ENCODE measurements at places on chromosomes 1 and 21.
A peak's percentile ranks its signal among the peaks of the same experiment; 100 is the strongest.

- DNase-seq, result no peak
Measured at GRCh38 chr1:88742531-88742930, 58.5 kb downstream of the PKN2 start.

DNA sequence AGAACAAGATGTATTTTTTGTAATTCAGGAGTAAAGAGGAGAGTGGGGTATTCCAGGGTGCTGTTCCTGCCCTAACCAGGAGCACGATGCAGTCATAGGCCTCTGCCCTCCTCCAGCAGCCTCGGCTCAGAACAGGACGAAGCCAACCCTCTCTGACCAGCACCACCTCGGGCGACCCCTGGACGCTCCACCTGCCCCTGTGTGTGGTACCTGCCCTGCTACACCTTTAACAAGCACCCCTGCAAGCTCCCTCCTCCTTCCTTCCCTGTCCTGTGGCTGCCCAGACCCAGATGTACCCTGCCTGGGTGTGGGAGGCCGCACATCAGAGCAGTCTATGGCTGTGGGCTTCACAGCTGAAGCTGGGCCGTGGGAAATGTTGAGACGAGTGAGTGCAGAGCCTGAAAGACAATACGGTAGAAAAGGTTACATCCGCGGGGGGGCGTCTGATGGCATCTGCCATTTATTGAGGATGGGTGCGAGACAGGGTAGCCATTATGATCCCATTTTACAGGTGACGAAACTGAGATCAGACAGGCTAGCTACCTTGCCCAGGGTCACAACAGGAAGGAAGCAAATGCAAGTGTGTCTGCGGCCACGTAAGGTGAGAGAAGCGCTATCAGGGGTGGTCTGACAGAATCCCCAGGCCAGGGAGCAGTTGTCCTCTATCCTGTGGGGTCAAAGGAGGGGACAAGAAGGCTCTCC lies 4.6 kb downstream of the ERG start:
- no peak for DNase-seq

DNA sequence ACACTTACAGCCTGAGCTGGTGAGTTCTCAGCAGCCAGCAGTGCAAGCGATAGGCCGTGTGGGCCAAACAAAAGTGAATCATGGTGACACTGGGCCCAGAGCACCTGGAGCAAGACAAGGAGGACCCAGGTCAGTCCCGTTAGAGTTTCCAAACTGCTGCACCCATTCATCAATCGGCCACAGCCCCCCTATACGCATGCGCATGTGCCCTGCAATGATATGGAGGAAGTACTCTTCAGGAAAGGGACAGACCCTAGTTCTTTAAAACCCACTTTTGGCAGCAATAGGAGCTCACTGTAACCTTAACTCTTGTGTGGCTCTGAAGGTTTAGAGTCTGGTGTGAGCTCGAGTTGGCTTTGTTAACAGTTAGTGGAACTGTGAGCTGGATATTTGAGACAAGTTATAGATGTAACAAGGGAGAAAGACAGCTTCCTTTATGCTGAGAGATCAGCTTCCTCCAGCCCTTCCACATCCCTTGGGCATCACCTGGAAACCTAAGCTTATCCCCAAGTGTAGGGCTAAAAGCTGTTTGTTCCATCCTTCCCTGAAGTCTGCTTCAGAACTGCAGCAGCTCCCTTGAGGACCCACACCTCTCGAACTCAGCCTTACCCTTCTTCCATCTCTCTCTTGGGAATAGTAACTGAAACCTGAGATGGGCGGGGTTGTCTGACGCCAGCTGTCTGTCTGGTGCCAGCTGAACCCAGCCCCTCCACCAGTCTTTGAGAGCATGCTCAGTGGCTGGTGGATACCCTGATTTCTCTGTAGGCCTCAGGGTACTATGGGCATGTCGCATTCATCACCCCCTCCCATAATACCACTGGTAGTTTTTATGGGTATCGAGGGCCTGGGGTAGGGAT lies 17.7 kb downstream of the NMNAT1 start:
- DNase-seq, result peak; percentile 64

GRCh38 chr1:191174298-191174697 lies 696.6 kb upstream of the BRINP3 start:
- DNase-seq, result no peak

- peak; percentile 91 for DNase-seq
Measured at GRCh38 chr1:13965770-13966398, 265.9 kb downstream of the PRDM2 start.

DNA sequence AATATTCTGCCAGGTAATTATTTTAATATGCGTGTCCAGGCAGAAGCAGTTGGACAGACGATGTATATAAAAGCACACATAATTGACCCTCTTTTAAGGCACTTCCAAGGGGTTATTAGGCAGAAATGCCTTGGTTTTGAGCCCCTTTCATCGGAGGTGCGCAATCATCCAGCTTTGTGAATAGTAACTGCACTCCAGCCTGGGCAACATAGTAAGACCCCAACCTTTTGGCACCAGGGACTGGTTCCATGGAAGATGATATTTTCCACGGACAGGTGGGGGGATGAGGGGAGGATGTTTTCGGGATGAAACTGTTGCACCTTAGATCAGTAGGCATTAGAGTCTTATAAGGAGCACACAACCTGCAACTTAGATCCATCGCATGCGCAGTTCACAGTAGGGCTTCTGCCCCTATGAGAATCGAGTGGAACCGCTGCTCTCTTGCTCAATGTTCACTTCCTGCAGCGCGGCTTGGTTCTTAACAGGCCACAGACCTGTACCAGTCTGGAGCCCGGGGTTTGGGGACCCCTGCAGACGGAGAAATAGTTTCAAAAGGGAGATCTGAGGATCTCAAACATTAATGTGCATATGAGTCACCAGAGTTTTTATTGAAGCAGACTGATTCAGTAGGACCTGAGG lies 1.8 kb upstream of the MCOLN2 start:
- DNase-seq, result no peak

DNA sequence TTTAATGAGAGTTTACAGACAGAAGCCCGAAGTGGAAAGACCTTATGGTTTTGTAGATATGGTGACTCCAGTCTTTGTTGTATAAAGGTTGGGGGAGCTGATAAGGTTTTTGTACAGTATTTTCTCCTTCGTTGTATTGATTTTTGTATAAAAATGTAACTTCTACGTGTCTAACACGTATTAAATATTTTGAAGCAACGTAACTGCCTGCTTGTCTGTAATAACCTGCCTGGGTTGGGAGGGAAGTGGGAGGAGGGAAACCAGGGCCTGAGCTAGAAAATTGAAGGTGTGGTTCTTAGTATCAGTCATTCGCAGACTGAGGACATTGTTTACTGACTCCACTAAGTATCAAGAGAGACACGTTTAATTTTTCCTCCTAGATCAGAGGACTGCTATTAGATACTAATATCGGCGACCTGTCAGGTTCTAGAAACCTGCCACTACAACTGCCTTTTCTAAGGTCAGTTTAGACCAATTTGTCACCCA lies 2.2 kb downstream of the IER5 start:
- no peak for DNase-seq

- DNase-seq, result peak; percentile 49
Measured at GRCh38 chr1:87024936-87025540, 110.6 kb downstream of the HS2ST1 start.

GRCh38 chr1:184322253-184322652 lies 64.6 kb upstream of the C1orf21 start:
- no peak for DNase-seq

GRCh38 chr1:158731707-158732106 lies 11.2 kb upstream of the OR6K3 start:
- DNase-seq, result no peak

DNA sequence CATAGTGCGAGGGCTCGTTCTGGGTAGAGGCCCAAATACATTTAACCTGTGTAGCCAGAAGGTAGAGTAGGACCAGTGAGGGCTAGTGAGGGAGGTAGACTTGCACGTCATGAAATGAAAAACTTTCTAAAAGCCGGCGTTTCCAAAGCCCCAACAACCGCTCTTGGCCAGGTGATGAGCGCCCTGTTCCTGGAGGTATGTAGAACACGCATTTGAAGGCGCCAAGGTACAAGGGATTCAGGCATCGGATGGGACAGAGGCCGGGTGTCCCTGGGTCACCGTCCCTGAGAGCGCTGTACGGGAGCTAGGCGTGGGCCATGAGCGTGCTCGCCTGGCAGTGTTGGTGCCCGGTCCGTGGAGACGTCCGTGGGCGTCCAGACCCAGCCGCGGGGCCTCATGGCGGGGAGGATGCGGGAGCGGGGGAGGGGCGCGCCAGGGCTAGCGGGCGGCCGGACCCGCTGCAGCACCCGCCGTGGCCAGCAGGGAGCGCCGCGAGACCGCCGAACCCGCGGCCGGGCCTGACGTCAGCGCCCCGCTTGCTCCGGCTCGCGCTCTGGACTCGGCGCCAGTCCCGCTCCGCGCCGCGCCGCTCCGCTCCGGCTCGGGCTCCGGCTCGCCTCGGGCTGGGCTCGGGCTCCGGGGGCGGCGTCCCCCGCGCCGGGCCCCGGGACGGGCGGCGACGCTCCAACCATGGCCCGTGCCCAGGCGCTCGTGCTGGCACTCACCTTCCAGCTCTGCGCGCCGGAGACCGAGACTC lies at the start of gene PTPRU:
Gene PTPRU (plus strand): TSS at position 568 of the 757 bp plus-strand sequence. CDS start 123 bp downstream, at position 691.
- peak; percentile 57 for DNase-seq

GRCh38 chr1:68590473-68590872 lies 93.6 kb upstream of the DEPDC1 start:
- DNase-seq, result no peak

- no peak for DNase-seq
Measured at GRCh38 chr1:36349241-36349671, 25.8 kb upstream of the EVA1B start.

DNA sequence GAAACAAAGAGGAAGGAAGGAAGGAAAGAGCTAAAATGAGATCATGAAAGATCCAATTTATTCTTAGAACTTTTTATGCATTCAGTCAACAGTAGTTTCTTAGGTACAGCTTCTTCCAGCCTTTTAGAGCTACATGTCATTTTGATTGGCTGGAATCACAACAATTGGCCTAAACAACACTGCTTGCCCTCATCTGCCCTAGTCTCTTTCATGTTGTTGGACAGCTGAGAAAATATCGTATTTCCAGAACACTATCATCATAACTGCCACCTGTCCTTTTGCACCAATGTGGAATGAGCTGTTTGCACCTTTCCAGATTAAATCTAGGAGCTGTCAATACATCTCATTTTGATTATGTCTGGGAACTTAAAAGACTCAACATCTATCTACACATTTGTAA lies 161.7 kb downstream of the TGFBR3 start:
- no peak for DNase-seq

DNA sequence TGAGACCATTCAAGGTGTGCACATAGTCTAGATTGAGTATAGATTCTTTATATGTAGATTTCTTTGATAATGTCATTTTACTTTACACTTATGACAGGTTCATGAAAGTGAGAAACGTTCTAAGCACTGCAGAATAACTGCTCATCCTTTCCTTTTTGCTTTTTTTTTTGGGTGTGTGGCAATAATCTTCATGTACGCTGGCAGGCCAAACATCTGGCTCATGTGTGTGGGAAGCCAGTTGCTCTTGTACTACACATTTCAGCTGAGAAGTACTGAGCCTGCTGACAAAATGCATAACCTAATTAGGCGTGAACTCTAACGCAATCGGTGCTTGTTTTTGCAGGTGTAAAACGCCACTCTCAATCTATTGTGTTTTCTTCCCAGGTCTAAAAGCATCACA lies 350.8 kb upstream of the KAZN start:
- DNase-seq, result no peak

GRCh38 chr1:197127246-197127912 lies 19.1 kb downstream of the ASPM start:
- DNase-seq, result no peak

DNA sequence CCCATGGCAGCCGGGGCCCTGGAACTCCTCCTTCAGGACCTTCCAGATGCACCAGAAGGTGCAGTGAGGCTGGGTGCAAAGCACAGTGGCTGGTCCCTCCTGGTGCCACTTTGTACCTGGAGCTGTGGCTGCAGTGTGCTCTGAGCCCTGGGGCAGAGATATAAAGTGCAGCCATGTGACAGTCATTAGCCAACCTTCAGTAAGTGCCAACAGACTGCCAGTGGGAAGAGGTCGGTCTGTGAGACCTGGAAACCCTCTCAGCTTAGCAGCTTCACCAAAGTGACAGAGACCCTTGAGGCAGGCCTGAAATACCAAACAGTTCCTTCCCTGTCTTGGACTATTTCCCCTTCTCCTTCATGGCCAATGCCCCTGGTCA lies 26.7 kb upstream of the NGF start:
- DNase-seq, result no peak

GRCh38 chr1:40040511-40041465 lies at the start of gene CAP1:
Gene CAP1 (plus strand): TSS chr1:40040729. CDS start chr1:40059347, 18,618 bp downstream.
- DNase-seq, result peak; percentile 100

DNA sequence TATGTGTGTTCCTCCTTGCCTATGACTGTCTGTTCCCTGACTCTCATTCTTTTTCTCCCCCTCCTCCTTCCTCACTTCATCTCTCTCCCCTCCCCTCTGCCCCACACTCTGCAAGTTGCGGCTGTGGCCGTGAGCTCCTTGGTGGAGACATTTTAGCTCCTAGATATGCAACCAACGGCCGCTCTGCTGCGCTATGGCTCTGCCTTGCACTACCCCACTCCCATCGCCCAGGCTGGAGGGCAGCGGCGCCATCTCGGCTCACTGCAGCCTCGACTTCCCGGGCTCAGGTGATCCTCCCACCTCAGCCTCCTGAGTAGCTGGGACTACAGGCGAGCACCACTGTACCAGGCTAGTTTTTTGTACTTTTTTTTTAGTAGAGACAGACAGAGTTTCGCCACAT lies 5.5 kb downstream of the REG4 start:
- no peak for DNase-seq

GRCh38 chr1:108653431-108654105 lies 7.3 kb downstream of the HENMT1 start:
- DNase-seq, result no peak

DNA sequence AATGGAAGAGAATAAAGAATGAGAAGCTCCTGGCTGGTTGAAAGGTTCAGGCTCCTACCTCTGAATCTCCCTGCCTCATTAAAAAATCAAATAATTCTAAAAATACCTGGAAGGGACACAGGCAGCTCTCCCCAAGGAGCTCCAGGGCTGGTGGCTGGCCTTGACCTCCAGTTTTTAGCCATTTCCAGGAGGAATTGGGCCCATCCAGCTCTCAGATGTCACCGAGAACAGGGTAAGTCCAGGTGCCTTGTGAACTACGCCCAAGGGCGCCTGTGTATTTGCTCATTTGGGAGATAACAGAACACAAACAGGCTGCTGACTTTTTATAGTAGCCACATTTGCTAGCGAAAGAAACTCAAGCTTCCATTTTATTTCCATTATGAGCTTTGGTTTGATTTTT lies 321.0 kb upstream of the C1orf174 start:
- DNase-seq, result no peak

DNA sequence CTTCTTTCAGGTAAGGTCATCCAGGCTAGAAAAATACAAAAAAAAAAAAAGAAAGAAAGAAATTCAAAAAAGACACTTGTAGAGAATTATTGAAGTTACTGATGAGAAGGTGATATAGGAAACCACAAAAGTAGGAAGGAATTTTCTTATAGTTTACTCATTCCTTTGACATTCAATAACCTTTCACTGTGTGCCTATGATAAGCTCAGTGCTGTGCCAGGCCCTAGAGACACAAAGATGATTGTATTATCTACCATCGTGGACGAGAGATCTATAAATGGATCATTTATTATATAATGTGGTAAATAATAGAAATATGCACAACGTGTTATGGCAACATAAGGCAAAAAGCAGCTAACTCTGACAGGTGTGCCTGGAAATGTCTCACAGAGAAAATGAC lies 109.6 kb upstream of the NGF start:
- DNase-seq, result no peak
